ENCODE measurements at places on chromosomes 5 and 9.

- DNase-seq: no peak
These were observed 473.1 kb downstream of the DIRAS2 start for GRCh38 chr9:90169490-90169889.

DNA sequence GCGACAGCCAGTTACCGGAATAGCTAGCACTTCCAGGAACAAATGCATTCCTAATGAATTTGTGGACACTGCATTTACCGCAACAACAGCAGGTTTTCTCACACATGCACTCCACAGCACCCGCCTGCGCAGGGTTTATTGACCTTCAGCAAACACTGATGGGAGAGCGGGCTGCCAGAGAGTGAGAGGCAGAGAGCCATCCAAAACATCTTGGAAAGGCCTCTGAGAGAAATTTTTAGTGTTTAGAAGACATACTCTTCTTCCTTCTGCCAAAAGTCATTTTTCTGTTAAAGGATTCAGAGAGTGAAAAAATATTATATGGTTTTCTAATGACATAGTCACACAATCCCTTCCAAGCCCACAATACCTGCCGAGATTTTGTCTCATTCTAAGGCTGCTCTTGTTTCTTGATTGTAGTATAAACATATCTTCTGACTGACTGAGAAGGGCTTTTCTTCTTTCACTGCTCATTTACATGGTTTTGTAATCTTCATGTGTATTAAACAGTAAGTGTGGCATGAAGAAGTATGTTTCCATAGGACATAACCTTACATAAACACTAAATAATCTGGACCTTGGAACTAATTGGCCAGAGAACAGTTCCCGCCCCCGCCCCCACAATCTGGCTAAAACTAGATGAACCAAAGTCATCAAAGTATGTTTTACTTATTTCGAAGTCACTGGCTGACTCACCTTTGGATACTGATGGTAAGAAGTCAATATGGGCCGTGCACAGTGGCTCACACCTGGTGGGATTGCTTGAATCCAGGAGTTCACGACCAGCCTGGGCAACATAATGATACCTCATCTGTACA is 432.5 kb upstream of the MEF2C start:
- no peak for DNase-seq

DNA sequence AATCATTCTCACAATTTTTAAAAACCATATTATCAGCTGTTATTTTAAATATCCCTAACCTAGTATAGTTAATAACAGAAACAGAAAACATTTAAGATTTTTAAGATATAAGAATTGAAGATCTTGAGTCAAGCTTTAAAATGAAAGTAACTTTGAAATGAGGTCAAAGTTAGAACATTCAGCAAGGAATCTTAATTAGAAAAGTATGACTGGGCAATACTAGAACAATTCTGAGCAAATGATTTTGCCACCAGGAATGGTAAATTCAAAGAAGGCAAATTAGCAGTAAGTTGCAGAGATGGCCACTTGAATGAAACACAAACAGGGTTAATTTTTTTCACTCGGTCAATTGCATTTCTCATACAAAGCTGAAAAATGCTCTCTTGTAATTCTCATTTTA is 117.9 kb downstream of the NXNL2 start:
- no peak for DNase-seq

DNA sequence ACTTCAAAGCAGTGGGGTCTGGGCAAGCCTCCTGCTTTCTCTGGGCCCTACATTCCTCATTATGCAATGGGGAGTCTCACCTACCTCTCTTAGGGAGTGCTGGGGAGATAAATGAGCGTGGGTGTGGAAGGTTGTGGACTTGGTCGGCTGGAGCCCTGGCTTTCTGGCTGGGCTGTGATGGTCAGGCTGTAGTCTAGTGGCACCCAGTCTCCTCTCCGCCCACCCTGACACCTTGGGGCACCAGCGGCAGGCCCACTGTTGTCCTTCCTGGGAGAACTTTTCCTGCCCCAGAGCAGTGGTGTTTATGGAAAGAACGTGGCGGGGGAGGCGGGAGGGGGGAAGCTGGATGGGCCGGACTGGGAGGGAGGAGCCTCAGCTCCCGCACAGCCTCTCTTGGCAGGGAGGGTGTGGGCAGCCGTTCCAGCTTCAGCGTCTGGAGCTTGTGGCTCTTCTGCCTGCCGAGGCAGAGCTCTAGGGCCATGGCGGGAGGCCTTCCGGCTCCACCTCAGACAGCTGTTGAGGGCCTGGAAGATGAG is 4.1 kb downstream of the PTGS1 start:
- no peak for DNase-seq

GRCh38 chr5:7801891-7802614 is 48.9 kb downstream of the CFAP90 start:
- DNase-seq: no peak

DNA sequence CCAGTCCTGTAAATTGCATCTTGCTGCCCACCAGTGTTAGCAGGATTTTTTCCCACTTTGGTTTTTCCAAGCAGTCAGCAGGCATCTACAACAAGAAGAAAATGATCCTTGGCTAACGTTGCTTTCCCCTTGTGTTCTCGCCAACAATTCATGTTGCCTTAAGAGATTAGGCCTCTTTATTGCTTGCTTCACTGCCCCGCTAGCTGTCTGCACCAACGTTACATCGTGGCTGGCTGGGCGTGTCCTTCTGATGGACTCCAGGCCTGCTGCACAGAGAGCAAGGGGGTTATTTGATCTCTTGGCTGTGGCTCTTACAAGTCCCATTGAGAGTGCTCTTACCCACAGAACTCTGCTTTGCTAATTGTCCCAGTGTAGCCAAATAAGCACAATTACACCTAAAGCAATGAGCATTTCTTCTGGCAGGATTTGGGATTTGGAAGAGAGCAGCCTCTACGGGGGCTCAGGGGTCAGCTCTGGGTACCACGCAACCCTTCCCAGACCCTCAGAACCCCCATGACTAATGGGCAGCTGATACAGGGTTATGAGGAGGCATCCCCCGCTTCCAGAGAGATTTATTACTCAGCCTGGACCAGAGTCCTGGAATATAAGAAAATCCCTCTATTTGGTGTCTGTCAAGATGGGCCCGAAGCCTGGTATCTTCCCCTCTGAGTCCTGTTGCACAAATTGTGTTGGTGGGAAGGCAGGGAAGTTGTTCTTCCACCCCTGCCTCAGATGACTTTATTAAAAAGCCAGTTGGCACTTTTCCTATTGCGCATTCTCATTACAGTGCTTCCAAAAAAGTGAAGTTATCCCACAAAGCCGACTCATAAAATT is 17.6 kb downstream of the DCANP1 start:
- no peak for DNase-seq

DNA sequence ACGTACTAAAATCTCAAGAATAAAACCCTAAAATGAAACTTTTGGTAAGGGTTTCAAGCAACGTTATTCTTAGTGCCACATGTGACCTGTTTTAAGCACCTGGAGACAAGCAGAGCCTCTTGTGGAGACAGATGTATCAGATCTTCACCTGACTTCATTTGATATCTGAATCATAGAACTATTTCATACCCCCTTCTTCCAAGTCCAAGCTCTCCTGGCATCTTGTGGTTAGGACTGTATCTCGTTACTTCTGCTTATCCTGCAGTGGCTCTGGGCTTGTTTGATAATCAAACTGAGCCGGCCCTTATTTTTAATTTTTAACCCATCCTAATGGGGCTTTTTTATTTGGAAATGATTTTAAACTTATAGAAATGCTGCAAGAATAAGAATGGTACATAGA is 11.1 kb upstream of the FSD1L start:
- DNase-seq: no peak

DNA sequence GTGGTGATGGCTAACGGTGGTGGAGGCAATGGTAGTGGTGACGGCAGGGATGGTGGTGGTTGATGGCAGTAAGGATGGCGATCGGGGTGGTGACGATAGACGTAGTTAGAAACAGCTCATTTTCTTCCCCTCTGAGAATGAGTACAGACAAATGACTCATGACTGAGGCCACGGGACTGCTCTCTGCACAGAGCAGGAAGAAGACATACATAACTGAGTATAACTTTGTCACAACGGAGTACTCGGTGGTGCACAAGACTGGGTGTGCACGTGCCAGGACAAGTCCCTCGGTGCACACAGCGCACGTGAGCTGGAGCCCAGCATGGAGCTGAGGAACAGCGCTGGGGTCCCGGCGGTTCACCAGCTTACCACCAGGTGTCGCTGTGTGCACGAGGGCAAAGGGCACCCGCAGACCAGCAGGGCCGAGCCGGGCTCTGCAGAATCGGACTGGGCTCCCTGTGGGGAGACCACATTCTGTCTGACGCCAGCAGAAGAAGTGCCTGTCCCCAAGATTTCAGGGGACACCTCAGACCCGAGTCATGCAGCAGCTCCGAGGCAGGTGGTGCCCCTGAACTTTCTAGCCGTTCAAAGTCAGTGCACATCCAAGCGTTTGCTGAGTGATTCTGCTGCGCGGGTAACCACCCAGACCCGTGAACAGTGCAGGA is 188.6 kb downstream of the FSTL4 start:
- peak; percentile 37 for DNase-seq

DNA sequence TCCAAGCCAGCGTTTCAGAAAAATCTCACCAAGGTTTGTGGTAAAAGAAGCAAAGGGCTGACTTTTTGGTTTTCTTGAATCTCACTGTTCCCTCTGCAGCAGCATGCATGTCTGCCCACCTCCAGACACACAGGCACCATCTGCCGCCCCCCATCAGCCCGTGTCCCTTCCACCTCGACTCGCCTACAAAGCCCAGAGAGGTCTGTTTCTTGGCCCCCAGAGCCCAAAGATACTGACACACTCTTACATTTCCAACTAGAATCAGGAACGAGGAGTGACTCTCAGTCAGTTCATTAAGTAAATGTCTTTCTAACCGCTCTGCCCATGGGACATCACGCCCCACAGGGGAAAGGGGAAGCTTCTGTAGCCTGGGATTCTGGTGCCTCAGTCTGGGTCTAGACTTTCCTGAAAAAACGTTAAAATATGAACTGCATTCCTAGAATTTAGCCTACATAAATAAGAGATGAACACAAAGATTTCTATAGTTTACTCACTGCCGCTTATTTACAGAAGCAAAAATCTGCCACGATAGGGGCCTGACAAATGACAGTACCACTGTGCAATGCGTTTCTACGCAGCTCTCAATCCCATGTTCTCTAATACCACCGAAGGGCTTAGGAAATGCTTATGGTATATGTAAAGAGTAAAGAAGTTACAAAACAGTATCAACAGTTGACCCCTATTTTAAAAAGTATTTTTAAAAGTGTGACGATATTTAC is 4.1 kb downstream of the IL4 start:
- DNase-seq: no peak

GRCh38 chr5:18395126-18396110 is 761.2 kb downstream of the TAF11L14 start:
- DNase-seq: no peak

- no peak for DNase-seq
These were observed 185.7 kb downstream of the PLK2 start for GRCh38 chr5:58274191-58274590.

DNA sequence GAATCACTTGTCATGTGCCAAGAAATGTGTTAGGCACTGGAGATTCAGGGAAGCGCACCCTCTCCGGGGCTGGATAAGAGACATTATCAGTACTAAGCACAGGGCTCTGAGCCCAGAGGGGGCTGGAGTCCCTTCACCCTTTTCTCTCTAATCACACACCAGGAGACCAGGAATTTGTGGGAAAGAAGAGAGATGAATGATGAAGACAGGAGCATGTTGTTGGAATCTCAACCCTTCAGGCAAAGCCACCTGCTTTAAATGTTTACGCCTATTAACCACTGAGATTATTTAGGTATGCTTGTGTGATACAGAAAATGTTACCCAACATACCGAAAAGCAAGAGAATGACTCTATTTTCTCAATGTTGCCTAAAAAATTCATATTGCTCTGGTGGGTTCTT is 119.8 kb downstream of the ENTREP1 start:
- no peak for DNase-seq

- DNase-seq: no peak
These were observed 860.8 kb upstream of the DMAC1 start for GRCh38 chr9:8660383-8660782.

GRCh38 chr9:114114364-114114763 is 15.3 kb upstream of the KIF12 start:
- DNase-seq: no peak

- no peak for DNase-seq
These were observed 10.0 kb upstream of the RALGPS1 start for GRCh38 chr9:126904586-126904985.

- no peak for DNase-seq
These were observed 49.0 kb upstream of the IFNK start for GRCh38 chr9:27475057-27475595.
